ENCODE measurements at places on chromosomes 2 and 18.

DNA sequence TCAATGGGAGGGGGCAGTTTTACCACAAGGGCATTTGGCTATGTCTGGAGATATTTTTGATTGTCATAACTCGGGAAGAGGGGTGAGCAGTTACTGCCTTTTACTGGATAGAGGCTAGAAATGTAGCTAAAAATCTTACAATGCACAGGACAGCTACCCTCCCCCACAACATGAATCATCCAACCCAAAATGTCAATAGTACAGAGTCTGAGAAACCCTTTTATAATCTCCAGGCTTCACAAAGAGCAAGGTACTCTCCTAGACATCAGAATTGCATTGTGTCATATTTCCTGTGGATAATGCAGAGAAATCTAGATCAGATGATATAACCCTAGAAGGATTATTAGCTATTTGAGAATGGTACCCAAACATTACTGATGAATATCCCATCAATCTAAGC, 277.1 kb upstream of the NRP2 start:
- no peak for DNase-seq

GRCh38 chr18:67935638-67936037, 419.1 kb upstream of the DSEL start:
- no peak for DNase-seq

DNA sequence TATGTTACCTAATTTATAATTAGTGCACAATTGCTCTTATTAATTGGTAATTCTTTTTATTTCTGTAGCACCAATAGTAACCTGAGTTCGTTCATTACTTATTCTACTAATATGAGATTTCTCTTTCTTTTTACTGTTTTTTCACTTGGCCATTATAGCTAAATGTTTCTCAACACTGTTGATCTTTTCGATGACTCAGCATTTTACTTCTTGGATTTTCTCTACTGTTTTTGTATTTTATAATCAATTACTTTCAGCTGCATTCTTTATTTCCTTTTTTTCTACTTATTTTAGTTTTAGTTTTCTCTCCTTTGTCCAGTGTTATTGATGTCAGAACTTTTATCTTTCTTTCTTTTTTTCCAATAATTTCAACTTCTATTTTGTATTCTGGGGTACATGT, 589.4 kb upstream of the SOX11 start:
- DNase-seq, result no peak

- DNase-seq, result no peak
Observed at GRCh38 chr2:76323381-76323780, 612.7 kb upstream of the GCFC2 start.

DNA sequence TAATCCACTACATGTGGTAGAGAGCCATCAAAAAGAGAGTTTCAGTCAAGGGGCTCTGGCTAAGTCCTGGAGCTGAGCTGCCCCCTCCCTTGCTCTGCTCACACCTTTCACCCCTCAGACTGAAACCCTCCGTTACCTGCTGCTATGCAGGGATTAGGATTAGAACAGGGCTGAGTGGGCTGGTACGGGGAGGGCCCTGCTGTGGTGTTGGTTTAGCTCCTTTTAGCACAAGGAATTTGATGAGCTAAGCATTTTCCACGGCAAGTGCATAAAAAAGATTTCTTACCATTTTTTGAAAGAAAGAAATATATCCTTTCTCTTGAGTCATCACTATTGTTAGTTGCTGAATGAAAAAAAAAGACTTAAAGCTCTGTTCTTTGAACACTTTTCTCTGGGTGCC, 46.3 kb downstream of the TCF7L1 start:
- DNase-seq, result no peak

DNA sequence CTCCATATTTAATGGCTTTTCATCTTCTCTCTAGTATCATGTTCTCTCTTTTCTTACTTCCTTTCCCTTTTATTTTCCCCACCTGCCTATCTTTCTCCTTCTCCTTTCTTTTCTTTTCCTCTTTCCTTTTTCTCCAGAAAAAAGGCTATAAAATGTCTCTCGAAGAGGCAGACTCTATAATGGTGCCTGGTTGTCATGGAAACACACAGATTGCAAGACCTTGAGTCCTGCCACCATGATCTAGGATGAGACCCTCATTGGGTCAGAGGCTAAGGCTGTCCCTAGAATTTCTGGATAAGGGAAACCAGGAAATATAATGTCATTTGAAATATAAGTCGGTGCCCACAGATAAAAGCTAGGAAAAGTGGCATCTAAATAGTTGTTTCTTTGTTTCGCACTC, 36.5 kb upstream of the LHCGR start:
- no peak for DNase-seq

- DNase-seq, result peak; percentile 39
Observed at GRCh38 chr2:158024288-158024898, 77.3 kb upstream of the UPP2 start.

DNA sequence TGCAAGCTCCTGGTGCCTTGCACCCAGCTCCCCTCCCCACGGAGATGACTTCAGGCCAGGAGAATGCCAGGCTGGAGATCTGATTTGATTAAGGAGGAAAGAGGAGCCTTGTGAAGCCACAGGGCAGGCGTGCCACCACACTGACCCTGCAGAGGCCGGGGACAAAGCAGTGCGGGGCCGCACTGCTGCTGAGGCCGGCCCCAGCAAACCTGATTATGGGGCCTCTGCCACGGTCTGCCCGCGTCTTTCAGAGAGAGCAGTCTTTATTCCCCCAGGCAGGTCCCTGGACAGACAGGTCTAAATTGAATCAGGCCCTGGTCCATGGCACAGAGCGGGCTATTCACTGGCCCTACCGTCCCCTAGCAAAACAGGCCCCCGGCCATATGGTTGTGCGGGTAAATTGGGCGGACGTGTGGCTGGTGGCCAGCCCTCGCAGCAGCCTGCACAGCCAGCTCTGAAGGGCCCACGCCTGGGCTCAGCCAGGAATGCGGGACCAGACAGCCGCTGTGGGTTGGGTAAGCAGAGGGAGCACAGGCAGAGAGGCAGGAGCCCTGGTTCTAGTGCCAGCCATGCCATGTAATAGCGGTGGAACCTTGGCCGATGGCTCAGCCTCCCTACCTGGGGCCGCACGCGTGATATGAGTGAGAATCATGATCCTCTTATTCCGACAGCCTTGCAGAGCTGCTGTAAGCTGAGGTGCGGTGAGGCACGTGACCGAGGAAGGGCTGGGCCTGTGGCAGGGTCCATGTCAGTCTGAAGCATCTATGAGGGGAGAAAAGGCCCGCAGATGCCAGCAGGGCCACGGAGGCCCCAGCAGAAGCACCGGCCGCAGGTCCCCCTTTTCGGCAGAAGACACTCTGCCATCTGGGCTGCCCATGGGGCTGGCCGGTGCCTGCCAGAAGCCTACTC, 97.3 kb upstream of the MYCN start:
- no peak for DNase-seq

GRCh38 chr18:48294899-48295585, 114.1 kb downstream of the ZBTB7C start:
- no peak for DNase-seq

DNA sequence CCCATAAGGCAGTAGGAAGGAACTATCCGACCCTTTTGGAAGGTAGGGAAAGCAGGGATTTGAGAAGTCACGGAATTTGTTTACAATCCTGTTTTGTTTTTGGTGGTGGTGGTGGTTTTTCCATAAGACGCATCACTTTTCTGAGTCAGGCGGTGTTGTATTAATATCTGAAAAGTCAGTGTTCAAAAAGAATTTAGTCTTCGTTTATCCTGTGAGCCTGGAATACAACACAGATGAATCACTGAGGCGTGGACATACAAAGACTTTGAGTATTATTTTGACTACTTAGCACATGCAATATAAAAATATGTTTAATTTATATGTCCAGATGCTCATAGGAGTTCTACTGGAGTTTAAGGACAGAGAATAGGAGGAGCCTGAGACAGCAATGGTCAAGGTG, 785 bp downstream of the ZNF892 start:
- no peak for DNase-seq
